ENCODE measurements at places on chromosomes 1 and 21. TPM values are rescaled to one million over a fixed set of nuclear protein-coding genes. Genes with fewer than 3 reads are reported as not detected.
A peak's percentile ranks its signal among the peaks of the same experiment; 100 is the strongest.

Gene UMODL1
- total RNA-seq, result not detected

Gene NBPF15
- 38.0 TPM for total RNA-seq

- DNase-seq, result peak; percentile 52
These were observed 42.0 kb upstream of the FOXO6 start for GRCh38 chr1:41319106-41319755.

DNA sequence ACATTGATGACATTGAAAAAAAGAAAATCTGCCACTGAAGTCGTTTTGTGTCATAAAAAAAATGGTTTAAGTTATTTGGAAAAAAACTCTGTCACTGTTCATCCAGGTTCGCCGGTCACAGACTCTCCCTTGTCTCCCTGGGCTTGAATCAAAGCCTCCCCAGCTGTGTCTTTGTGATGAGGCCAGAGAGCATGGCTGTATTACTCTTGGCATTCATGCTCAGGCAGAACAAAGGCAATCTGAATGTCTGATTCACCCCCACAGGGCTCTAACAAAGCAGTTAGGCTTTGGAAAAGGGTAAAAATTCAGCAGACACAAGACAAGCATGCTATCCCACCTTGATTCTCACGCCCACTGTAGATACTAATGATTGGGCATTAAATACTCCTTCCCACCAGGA is 304.3 kb upstream of the PLD5 start:
- DNase-seq, result no peak

DNA sequence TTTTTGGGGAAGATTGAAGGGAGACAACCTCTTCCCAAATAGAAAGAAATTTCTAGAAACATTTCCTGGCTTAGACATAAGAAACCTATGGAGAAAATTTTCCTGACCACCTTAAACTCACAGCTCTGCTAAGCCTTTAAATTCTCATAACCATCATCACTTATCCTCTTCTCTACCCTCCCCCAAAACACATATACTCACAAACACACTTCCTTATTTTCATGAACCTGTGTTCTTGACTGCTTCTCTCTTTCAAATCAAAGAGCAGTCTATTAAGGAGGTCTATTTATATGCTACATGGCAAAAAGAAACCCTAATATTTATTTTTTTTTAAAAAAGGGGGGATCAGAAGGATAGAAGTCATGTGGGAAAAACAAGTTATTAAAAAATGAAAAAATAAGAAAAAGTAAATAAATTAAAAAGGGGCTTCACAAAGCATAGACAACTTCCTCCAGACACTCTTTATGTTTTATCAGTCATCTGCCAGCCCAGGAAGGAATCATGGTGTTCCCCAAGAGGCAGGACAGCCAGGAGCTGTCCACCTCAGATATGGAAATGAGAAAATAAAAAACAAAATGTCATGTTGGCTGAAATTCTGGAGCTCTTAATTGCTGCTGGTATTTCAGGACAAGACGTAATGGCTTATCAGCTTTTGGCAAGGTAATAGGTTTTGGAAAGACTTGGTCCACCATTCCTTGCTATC is 12.8 kb upstream of the RGS2 start:
- no peak for DNase-seq

GRCh38 chr1:167003711-167004110 is 14.6 kb downstream of the MAEL start:
- no peak for DNase-seq

DNA sequence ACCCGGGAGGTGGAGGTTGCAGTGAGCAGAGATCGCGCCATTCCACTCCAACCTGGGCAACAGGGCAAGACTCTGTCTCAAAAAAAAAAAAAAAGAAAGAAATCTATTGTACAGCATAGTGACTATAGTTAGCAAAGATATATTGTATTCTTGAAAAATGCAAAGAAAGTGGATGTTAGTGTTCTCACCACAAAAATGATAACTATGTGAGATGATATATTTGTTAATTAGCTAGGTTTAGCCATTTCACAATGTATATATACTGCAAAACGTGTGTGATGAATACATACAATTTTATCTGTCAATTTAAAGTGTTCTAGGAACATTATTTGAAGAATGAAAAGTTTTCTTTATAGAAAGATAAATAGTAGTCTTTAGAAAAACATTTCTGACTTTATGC is 179.9 kb downstream of the AK5 start:
- DNase-seq, result no peak

- no peak for DNase-seq
These were observed 2.9 kb downstream of the CD164L2 start for GRCh38 chr1:27380224-27380623.
